ENCODE measurements at places on chromosomes 7 and 10.

DNA sequence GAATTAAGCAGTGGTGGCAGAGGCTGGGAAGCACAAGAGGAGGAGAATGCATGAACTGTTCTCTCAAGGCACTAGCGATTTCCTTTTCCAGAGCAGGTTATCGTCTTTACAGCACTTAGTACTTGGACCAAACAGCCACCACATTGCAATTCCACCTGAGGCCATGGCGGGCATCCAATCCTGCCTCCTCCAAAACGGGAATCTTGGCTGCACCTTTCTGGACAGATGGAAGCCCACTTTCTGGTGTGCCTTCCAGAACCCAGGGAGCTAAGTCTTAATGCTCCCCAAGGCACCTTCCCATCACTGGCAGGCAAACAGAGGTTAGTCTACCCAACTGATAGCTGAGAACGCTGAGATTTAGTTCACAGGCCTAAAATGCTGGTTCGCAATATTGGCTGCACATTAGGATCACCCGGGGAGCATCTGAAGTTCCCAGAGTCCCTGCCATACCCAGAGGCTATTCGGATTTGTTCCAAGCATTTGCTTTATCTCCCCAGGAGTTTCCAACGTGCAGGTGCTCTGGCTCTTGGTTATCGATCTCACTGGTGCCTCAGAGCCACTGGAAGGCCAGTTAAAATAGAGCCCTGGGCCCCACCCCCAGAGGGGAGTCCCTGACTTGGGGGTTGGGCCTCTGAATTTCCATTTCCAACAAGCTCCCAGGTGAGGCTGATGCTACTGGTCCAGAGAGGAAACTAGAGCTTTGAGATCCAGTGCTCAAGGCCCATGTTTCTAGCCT is 62.2 kb downstream of the KCNMA1 start:
- no peak for DNase-seq

- DNase-seq = no peak
Measured at GRCh38 chr10:48623607-48624132, 18.8 kb upstream of the ARHGAP22 start.

GRCh38 chr7:130490311-130490791 is 1.5 kb upstream of the MEST start:
- DNase-seq = no peak

GRCh38 chr7:19215412-19215811 is 70.2 kb upstream of the FERD3L start:
- DNase-seq = no peak

GRCh38 chr7:158944195-158944594 is 87.8 kb downstream of the DYNC2I1 start:
- DNase-seq = no peak

GRCh38 chr7:29765490-29765889 is 40.8 kb upstream of the WIPF3 start:
- DNase-seq = no peak

DNA sequence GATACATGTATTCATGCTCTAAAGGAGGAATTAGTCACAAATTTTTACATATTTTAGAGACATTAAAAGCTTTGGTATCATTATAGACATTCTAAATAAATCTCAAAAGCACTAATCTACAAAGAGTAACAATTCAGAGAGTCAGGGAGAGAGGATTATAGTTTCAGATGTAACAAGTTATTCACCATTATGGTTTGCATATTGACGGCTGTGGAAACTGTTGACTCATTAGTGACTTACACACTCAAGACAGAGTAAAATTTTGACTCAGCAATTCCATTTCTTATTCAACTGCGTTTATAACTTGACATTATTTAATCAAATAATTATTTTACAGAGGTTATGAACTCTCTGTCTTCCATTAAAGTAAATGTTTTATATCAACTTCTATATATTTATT is 95.4 kb upstream of the SEMA3C start:
- no peak for DNase-seq

GRCh38 chr10:47245731-47246350 is 54.2 kb upstream of the GDF10 start:
- no peak for DNase-seq

GRCh38 chr7:1749864-1750466 is 79.9 kb downstream of the ELFN1 start:
- no peak for DNase-seq

DNA sequence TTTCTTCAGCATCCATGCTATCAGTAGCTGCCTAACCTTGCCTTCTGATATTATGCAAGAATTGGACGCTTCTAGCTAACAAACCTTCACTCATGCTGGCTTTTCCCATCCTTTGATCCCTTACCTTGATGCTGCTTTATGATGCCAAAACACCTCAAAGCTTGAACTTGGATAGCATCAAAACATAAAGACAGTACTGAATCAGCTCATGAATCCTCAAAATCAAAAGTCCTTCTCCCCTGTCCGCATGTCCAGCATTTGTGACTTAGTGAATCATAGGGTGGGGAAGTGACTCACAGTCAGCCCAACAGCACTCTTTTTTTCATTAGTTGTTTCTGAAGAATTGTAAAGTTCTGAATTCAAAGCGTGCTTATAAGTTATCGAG is 89.5 kb upstream of the PIK3CG start:
- DNase-seq = no peak

DNA sequence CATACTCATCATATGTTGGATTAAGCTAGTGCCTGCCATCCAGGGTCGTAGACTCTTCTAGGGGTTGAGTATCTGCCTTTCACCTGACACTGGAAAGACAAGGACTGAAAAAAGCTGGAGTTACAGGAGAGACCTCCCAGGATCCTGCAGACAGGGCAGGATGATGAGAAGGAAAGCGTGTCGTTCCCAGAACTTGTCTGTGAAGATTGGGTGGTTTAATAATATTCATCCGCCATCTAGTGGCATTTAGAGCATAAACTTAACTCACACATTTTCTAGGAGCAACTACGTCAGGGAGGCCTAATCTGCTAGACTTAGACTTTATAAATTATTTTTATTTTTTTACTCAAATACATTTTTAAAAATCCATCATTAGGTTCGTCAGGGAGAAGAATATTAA is 59.6 kb downstream of the ADRB1 start:
- DNase-seq = peak; percentile 15

GRCh38 chr7:4718075-4718474 is 36.0 kb downstream of the FOXK1 start:
- no peak for DNase-seq

DNA sequence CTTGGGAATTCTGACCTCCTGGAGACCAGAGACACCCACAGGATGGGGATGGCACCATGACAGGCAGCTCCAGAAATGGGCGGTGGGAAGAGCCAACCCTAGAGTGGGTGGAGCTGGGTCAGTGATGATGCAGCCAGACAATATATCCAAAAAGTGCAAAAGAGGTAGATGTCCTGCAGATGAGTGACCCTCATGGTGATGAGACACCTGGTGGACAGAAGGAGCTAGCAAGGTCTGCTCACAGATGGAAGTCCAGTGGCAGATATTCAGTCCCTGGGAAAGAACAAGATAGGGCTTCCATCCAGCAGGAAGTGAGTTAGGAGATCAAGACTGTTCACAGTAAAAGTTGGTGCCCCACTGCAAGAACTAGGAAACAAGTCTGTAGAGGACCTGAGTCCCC is 19.2 kb upstream of the GRB10 start:
- DNase-seq = no peak

DNA sequence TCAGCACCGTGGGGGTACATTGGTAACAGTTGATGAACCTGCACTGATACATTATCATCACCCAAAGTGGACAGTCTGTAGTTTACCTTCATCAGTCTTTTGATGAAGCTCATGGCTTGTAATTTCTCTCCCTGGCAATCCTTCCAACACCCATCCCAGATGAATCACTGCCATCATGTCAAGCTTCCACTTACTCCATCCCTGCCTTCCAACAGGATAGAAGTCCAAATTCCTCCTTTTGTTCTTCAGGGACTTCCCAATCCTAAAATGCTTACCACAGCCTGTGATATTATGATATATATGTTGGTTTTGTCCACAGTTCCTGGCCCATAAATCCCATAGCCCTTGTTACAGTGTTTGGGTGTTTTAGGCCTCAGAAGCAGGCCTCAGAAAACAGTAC is 16.1 kb downstream of the SNX10 start:
- no peak for DNase-seq

DNA sequence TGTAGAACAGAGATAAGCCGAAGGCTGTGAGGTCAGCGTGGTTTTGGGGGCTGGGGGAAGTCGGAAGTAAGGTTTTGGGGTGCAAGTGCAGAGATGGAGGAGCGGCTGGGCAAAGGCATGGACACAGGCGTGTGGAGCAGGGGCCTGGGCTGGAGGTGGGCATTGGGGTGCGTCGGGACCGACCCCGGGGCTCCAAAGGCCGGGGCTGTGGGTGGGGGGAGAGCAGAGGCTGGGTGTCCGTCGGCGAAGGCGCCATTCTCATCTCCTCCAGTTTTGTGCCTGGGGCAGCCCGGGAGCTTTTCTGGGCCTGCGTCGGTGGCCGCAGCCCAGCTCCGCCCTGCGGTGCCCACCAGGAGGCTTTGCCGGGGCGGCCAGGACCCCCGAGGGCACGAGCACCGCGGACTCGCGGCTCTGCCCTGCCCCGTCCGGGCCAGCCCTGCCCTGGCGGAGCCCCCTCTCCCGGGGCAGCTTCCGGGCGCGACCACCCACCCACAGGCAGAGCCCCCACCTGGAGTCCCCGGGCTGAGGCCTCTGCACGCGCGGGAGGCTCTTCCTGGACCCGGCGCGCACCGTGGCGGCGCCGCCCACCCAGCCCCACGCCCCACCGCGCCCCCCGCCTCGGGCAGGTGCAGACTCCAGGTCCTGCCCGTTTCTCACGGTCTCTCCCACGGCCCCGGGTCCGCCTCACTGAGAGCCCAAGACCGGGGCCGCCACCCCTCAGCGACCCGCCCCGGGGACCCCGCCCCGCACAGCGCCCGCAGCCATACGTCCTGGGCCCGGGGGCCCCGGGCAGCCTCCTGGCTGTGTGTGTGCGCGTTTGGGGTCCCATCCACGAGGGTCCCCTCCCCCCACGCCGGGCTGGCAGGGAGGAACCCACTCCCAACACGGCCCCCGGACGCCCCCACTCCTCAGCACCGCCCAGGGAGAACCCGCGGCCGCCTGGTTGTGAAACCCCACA is 7.7 kb upstream of the SCART1 start:
- DNase-seq = no peak

DNA sequence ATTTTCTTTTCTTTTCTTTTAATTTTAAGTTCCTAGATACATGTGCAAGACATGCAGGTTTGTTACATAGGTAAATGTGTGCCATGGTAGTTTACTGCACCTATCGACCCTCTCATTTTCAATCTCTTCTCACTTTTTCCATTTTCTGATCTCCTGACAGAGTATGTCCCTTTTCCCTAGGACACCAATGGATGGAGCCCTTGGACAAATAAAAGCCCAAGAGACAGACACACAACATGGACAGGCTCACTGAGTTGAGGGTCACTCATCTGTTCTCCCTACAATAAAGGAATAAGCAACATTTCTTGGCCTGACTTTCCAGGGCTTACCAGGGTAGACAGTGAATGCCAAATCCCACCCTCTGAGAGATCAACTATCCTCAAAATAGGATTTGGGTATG is 15.2 kb upstream of the UBE2D1 start:
- DNase-seq = no peak

DNA sequence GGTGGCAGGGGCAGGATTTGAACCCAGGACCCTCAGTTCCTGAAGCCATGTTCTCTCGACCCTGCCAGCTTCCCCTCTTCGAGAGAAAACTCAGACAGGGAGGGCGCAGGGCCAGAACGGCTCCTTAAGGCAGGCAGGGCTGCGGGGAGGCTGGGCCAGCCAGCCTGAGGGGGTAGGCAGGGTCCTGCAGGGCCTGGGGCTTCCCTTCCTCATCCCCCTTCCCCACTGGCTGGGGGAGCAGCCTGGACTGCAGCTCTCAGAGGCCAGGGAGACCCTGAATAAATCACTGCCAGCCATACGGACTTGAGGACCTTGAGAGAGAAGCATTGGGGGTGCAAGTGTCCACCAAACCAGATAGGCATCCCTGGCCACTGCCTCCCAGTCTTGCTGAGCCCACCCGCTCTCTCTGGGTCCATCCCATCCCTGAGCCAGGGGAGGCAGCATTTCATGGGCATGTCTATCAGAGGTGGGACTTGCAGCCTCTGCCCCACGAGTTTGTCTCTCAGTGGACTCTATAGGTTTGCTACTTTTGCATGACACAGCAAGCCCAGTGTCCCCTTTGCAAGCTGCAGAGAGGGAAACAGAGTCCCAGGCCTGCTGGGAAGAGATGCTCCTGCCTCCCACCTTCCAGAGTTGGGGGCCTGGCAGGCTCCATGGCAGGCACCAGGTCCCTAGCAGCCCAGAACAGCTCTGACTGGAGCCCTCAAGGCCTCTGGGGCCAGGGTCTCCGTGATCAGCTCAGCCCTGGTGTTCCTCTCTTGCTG is 70.9 kb downstream of the MYL10 start:
- DNase-seq = no peak

DNA sequence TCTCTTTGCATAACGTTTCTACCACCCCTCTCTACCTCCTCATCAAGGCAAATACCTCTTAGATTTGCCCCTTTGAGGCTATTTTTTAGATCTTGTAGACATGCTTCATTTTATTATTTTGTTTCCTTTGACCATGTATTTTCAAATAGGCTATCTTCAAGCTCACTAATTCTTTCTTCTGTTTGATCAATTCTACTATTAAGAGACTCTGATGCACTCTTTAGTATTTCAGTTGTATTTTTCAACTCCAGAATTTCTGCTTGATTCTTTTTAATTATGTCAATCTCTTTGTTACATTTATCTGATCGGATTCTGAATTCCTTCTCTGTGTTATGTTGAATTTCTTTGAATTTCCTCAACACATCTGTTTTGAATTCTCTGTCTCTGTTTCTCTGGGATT is 82.8 kb downstream of the BBS9 start:
- no peak for DNase-seq

- no peak for DNase-seq
Measured at GRCh38 chr7:16637379-16637778, 8.2 kb downstream of the ANKMY2 start.

DNA sequence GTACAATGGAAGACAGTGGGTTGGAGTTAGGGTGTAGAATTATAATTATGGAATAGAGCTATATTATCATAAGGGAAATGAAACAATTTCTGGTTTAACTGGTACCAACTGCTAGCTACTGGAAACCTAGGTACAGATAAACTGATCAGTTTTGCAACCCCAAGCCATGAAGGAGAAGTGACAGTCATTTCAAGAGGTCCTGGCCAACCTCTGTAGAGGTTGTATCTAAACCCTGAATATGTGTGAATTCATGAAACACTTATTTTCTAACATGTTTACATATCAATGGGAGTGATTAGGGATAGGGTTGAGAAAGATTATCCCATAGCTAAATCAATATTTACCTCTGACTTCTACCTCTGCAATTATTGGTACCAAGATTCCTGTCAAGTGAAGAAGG is 29.9 kb upstream of the CC2D2B start:
- no peak for DNase-seq
